ENCODE measurements at places on chromosomes 7 and 10.

DNA sequence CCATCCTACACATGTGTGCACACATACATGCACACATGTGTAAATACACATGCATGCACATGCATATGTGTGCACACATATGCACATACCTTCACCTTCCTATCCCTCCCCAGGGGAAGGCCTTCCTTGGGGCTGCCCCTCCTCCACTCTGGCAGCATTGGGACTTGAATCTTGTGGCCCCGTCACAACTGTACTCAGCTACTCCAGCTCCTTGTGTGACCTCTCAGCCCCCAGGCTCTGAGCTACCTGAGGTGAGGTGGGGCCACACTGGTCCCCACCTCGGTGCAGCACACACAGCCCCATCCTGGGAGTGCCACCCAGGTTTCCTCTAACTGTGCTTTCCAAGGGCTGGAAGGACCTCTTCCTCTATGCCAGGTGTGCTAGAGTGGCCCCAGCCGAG is 116.0 kb downstream of the LHPP start:
- DNase-seq, result no peak

GRCh38 chr10:130246113-130246512 is 109.9 kb downstream of the GLRX3 start:
- no peak for DNase-seq

GRCh38 chr7:151838072-151838471 is 38.8 kb downstream of the PRKAG2 start:
- DNase-seq, result no peak

- DNase-seq, result peak; percentile 58
These were observed 2.8 kb downstream of the EMX2 start for GRCh38 chr10:117545141-117546019.

DNA sequence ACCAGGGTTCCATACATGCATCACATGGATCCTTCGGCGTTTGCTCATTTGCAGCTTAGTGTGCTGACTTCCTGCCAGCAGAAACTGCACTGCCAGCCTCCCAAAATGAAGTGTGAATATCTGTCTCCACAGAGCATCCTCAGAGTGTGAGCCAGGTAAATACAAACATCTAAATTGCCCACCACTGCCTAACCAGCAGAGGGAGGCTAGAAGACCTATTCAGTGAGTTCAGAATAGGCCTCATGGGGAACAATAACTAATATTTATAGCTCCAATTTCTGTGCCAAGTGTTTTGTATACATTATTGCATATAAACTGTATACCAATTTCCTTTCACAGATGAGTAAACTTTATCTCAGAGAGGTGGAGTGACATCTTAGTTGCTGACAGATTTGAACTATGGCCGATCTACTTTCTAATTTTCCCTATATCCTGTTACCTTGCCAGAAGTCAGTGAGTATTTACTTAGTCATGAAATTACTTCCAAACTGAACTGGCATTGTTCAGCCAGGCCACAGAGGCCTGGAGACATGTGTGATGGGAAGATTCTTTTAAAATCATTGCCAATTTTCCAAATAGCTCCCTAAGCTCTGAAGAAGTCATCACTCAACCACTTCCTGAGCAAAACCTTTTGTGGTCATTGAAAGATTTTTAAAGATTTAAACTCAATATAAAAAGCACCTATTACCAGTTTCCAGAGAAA is 926.5 kb upstream of the GHITM start:
- DNase-seq, result no peak

GRCh38 chr7:45181286-45181960 is 23.8 kb downstream of the RAMP3 start:
- no peak for DNase-seq

DNA sequence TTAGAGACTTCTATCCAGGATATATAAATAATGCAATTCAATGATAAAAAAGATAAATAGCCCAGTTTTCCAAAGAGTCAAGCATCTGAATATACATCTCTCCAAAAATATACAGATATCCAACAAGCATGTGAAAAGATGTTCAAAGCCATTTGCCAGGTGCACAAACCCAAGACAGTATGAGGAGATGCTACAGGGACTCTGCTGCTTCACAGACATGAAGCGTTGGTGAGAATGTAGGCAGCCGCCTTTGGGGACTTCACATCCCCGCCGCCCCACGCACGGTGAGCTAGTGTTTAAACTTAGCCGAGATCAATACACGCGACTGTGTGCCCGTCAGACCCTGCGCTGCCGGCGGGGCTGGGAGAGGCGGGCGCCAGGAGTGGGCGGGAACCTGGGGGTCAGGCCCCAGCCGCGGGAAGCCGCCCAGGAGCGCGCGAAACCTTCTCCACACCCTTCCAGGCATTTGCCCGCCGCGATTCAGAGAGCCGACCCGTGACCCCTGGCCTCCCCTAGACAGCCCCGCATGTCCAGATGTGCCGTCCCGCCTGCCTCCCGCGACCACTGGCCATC is 927 bp upstream of the ALOX5 start:
- peak; percentile 17 for DNase-seq

DNA sequence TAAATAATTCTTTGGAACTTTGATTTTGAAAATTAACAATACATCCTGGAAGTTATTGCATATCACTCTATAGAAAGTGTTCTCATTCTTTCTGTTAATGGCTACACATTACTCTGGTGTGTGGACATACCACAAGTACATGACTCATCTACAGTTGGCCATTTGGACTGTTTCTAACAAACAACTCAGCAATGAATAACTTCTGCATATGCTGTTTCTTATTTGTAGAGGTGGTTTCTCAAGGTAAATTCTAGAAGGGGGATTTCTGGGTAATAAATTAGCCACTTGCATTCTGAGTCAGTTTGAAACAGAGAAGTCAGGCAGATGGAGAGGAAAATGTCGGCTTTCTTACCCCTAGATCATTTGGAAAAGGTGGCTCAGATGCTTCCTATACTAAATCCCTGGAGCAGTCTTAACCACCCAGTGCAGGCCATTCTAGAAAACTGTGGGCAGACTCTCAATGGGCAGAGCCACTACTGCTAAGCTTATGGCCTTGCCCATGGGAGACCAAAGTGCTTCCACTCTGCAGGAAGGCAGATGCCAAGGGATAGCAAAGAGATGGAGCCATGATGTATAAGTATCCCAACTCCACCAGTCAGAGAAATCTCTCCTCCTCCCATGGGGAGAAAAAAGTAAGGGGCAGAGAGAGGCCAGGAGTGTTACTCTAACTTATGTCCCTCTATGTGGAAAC is 194.0 kb upstream of the PLPP4 start:
- no peak for DNase-seq

- DNase-seq, result no peak
These were observed 6.3 kb downstream of the UNC5B start for GRCh38 chr10:71218651-71219050.

DNA sequence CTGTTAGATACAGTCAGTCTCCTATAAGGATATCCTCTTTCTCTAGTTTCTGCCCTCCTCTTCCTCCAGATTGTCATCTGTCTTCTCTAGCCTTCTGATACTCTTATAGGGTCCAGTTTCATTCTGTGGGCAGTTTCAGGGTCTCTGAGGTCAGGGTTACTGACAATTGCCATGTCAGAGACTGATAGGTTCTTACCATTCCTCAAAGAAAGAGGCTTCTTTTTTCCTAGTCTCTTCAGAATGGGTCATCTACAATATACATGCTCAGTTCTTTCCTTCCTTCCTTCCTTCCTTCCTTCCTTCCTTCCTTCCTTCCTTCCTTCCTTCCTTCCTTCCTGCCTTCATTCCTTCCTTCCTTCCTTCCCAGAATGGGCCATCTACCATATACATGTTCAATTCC is 48.1 kb upstream of the TAS2R16 start:
- DNase-seq, result no peak

Measured in GM23338 (cell line).